ENCODE measurements at places on chromosomes 11 and 22.

DNA sequence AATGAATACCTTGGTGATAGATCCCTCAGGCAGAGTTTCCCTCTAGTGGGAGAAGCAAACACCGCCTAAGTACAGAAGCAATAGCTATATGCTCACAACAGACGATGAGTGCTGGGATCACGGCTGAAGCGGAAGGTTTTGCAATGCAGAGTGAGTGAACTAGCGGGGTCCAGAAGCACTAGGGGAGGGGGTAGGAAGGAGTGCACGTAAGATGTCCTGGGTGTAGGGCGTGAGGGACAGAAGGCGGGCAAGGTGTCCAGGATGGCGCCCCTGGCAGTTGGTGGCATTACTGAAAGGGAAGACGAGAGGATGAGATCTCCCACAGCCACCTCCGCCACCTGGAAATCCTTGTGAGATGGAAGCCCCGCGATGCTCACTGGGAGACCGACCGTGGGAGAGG lies 81.0 kb downstream of the ETS1 start:
- no peak for DNase-seq

- DNase-seq: no peak
Observed at GRCh38 chr22:27993774-27994350, 74.8 kb upstream of the PITPNB start.

DNA sequence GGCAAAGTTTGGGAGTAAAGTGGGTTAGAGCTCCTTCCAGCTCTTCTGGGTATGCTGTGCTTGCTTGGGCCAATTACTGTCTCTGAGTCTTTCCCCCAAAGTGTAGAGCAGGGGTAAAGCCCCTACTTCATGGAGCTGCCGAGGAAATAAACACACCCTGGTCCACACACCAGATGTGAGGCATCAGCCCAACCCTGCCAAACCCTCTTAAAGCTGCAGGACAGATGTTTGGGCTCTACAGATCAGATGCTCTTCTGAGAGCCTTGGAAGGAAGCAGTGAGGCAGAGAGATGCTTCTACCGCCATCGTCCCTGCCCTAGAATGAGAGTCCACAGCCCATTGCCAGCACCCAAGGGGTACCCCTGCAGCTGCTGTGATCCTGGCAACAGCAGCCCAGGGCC lies 64.7 kb downstream of the ELFN2 start:
- DNase-seq: no peak

- no peak for DNase-seq
Observed at GRCh38 chr11:68293708-68294107, 18.7 kb upstream of the LRP5 start.

GRCh38 chr11:104130161-104130560 lies 33.8 kb downstream of the PDGFD start:
- DNase-seq: no peak

GRCh38 chr22:46025225-46025972 lies 48.4 kb upstream of the WNT7B start:
- no peak for DNase-seq

DNA sequence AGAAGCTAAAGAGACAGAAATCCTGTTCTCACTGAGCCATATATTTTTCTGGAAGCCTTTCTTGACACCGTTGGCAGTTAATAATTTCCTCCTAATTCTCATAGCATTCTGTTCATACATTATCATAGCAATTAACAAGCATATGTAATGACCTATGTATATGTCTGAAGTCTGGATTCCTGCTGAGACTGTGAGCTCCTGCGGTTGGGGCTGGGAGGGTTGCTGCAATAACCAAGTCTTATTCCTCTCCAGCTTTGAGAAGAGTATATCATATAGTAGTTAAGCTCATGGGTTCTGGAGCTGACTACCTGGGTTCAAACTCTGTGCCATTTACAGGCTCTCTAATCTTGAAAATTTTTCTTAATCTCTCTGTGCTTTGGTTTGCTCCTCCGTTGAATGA lies 175.2 kb downstream of the MAML2 start:
- no peak for DNase-seq

- no peak for DNase-seq
Observed at GRCh38 chr11:74478877-74479731, 11.8 kb upstream of the KCNE3 start.

DNA sequence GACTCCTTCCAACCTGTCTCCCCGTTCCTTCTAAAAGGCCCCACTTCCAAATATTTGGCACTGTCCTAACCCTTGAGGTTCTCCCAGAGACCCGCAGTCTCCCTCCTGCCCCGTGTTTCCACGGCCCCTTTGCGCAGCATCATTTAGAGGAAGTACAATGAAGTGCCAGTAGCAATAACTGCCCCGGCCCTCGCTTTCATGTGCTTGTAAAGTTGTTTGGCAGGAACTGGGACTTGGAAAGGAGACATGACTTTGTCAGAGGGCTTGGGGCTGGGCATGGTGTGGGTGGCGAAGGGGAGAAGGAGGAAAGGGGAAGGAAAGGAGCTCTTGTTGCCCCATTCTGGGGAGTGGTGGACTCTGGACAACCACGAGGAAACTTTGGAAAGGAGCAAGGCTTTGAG lies 2.6 kb downstream of the CD44 start:
- DNase-seq: no peak

DNA sequence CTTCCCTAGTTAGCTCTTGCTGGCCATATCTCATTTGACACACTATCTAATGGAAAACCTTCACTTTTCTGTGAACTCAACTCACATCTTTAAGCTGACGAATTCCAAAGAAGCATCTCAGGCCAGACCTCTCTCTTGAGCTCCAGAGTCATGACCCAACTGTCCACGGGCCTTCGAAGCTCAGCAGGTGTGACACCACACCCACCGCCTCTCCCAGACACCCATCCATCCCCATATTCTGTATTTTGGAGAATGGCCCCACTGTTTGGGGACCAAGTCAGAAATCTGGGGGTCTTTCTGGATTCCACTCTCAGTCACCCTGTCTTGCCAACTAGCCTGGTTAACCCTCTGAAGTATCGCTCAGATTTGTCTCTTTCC lies 125.8 kb downstream of the ST3GAL4 start:
- DNase-seq: no peak

DNA sequence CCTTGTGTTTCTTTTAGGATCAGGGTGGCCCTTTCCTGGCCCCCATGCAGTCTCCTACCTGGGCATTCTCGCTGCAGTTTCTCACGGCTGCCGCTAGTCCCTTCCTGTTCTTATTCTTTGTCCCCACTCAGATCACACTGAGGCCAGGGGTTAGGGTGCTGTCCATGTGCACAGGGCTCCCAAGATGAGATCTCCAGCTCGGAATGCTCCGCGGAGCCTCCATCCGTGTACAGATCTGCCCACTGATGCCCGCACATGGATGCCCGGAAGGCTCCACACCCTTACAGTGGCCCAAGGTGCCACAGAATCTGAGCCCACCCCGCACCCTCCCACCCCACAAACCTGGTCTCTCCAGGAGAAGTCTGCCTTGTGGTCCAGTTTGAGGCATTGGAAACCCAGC lies 457.3 kb downstream of the TBC1D22A start:
- DNase-seq: no peak

DNA sequence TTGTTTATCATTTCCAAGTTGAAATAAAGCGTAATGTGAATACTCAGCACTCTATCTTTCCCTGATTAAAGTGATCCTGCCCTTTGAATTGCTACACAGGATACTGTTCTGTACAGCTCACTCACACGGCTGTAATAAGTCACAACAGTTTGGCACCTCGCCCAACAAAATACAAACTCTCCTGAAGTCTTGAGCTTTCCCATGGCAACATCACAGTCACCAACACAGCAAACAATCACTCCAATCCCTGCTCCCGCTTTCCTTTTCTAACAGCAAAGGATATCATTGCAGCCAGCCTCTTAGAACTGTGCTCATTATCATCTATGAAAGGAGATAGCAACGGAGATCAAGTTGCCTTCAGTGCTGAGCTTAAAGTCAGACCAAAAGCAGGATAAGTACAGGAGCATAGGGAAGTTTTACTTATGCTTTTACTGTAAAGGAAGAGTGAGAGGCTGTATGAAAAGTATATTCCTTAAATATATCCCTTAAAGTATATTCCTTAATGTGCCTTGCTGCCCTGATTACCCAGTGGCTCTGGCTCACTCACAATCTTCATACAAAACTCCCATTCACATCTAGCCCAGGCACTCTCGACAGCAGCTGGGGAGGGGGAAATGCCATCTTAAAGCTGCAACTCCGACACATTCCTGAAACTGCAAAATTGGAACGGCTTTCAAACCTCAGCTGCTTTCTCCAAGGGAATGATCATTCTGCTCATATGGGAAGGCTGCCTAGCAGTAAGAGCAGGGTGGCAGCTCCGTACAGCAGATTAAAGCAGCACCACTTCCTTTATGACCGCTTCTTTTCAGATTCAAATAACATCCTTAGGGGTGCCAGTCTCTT lies 35.8 kb downstream of the MAML2 start:
- DNase-seq: peak; percentile 15

DNA sequence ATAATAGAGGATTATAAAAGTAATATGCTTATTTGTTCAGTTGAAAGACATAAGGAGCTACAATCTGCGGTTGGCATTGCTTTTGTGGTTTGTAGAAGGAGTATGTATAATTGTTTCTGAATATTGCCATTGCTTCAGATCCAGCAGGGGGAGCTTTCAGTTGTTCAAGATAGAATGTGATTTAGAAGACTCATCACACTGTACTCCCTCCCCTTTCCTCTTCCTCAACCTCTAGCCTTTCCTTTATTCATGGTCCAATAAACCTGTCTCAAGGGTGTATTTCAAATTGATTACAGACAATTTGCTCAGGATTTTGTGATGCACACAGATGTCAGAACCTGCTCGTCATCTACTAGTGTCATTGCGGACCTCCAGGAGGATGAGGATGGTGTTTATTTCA lies 9.8 kb downstream of the PRMT3 start:
- DNase-seq: no peak

DNA sequence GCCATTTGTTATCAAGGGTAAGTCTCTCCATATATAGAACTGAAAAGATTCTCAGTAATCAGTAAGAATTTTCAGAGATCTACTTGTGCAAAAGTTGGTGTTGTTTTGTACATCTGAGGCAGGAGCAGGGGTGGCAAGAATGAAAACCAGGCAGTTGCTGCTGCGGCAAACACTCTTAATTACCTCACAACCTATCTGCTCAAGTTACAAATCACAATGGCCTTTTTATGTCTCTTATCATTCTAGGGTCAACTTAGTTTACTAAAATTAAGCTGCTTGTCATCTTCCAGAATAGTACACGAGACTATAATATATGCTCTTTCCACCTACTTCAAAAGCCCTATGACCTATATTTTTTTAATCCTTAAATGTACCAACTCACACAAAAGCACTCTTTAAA lies 14.3 kb upstream of the FSHB start:
- no peak for DNase-seq

GRCh38 chr11:44775366-44775984 lies 48.7 kb downstream of the TSPAN18 start:
- DNase-seq: no peak

- no peak for DNase-seq
Observed at GRCh38 chr11:96367342-96367741, 22.4 kb downstream of the CCDC82 start.

- no peak for DNase-seq
Observed at GRCh38 chr11:31870609-31871309, 59.6 kb upstream of the PAX6 start.

- DNase-seq: no peak
Observed at GRCh38 chr11:102546427-102546826, 15.9 kb upstream of the MMP7 start.

DNA sequence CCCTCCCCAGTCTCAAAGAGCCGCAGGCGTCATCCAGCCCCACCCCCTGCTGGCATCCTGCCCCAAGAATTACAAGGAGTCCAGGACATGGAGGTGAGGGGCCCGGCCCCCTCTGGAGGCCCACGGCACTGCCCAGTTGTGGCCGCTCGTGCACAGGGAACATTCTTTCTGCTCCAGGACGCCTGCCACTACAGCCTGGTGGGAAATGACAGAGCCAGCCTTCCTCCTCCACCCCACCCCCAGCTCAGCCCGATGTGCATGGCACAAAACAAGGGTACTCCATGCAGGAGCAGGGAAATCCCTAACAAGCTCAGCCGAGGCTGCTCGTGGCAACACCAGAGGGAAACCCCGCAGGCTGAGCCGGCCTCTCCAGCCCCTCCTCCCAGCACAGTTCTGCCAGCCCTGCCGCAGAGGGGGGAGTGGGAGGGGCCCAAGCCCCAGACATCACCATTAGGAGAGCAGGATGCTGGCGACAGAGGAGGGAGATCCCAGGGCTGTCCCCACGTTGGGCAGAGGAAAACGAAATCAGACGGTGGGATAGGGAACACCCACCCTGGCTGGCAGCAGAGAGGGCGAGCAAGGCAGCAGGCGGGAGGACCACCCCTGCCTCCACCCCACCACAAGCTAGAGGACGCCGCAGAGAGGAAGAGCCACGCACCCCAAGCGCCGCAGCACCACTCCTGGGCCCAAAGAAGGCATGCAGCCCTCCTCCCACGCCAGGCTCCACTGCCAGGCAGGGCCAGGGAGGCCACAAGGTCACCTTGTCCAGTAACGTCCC lies 10.0 kb downstream of the IGSF9B start:
- DNase-seq: no peak

DNA sequence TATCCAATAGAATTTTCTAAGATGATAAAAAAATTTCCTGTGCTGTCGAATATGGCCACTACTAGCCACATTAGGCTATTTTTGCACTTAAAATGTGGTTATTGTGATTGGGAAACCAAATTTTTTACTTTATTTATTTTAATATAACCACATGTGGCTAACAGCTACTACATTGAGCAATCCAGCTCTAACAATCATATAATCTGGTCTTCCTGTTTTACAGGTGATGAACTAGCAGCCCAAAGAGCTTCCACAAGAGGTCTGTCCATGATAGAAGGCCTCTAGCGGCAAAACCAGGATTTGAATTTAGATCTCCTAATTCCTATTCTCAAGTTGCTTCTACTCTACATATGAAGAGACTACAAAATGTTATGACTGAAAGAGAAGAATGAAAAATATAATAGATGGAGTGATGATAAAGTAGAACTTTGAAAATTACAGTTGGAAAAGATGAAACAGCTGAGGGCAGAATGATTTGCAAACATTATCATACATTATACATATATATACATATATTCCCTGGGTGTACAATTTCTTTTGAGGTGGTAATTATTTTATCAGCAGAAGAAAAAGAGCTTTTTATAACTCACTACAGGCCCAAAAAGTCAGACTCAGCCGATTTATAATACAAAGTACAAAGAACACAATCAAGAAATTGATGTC lies 363.5 kb upstream of the PITPNB start:
- DNase-seq: no peak

- no peak for DNase-seq
Observed at GRCh38 chr22:45585437-45585755, 82.7 kb downstream of the FBLN1 start.
